ENCODE measurements at places on chromosomes 3 and 15.

GRCh38 chr15:57356178-57356577, 20.1 kb upstream of the CGNL1 start:
- DNase-seq: no peak

DNA sequence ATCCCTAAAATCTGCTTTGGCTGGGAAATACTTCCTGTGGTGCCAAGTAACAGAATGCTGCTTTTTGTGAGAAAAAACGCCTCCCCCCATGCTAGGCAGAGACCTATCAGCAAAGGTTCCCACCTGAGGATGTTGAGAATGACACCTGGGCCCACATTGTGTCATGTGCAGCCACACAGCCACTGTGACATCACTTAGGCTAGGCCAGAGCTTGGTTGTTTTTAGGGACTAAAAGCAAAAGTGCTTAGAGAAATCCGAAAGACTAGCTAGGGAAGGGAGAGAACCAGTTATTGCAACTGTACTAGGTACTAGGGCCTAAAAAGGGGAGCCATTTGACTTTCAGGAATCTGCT, 6.2 kb downstream of the ZDHHC3 start:
- no peak for DNase-seq

DNA sequence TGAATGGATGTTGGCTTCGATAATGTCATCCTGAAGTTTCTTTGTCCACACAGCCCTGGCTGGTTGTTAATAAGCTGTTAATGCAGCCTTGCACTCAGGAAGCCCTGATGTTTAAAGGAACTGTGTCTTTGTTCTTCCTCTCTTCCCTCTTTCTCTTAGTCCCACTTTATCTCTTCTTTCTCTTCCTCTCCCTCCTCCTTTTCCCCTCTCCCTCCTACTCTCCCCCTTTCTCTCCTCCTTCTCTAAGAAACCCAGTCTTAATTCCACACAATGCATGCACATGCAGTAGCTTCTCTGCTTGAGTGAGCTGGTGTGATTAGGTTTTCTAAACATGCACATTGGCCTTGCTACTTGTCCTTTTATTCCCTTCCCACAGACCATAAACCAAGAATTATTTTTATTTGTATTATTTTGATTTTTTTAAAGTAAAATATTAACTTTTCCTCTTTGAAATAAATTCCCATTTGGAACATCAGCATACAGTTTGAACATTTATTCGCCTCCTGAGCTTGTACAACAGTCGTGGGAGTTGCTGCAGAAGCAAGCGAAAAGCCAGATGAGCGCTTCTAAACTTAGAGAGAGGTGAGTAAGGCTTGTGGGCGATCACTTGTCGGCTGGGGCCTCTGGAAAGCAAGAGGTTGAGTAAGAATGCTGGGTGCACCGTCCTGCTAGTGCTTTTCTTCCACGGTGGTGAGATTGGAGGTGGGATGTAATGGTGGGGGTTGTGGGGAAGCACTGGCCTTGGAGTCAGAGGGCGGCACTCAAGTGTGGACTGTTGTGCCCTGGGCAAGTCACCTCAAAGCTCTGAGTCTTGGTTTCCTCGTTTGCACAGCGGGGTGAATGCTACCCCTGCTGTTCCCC, 7.2 kb downstream of the GHRL start:
- no peak for DNase-seq

DNA sequence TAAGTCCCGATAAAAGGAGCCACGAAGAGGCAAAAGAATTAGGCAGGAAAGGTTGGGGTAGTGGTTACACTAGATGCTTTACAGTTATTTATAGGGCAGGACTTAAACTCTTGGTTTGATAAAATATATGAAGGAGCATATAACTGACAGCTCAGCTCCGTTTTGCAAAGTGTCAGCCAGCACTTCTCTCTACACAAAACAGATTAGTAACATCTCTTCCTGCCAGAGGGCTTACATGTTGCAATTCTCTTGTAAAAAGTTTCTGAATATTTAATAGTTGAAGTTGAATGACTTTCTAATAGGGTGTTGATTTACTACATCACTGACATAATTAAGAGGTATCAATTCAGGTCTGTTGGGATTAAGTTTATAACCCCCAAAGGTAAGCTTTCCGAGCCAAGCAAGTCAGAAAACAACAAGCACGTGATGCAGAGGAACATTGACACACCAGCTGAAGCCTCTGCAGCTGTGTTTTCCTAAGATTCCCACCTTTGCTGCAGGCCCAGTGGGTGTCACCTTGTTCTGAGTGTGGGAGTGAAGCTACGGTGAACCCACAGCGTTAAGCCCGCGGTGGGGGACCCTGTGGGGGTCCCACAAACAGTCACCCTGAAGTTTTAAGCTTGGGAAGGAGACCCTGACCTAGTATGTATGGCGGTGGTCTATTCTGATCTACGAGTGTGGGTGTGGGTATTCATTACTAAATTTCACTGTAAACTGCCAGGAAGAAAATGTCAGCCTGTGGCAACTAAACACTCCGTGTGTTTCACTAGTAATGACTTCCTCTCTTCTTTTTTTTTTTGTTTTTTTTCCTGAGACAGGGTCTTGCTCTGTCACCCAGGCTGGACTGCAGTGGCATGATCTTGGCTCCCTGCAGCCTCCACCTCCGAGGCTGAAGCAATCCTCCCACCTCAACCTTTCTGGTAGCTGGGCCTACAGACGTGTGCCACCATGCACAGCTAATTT, 22.0 kb upstream of the ATP13A3 start:
- DNase-seq: no peak

DNA sequence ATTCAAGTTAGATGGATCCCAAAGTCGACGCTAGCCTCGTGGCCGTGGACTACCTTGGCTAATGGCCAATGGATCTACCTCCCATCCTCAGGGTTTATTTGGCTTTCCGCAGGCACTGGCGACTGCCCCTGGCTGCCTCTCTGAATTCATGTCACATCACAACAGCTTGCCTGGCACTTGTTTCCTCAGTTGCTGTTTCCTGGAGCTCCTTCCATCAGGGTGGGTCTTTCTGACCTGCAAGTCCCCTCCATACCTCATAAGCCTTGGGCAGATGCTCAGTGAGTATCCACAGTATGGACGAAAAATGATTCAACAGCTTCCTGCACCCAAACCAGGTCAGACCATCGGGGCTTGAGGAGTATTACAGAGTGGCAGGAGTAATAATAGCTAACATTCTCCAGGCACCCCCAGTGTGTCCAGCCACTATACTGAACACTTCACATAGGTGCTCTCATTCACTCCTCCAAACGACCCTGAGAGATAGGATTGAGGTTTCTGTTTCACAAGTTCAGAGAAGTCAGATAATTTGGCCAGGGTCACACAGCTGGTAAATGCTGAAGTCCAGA, 311.5 kb downstream of the TLE3 start:
- no peak for DNase-seq

DNA sequence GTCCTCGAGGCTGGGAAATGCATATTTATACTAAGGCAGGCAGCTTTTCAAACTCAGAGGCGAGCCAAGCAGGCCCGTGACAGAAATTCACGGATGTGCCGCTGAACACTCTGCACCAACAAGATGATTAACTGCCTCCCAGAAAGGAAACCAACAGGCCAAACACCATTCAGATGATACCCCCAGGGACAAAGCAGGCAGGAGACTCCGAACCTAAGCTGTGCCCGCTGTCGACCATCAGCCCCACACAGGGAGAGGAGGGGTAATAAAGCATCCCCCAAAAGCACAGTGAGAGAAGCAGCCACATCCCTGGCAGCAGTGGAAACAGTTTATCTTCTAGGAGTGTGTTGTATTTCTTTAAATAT, 31.8 kb downstream of the ADAMTS17 start:
- DNase-seq: no peak

GRCh38 chr15:81294516-81294880, 29.4 kb downstream of the STARD5 start:
- no peak for DNase-seq

- no peak for DNase-seq
Observed at GRCh38 chr3:50444213-50444612, 59.2 kb downstream of the CACNA2D2 start.

GRCh38 chr3:113953677-113954076, 5.9 kb downstream of the ZDHHC23 start:
- no peak for DNase-seq

GRCh38 chr3:189038773-189039745, 132.7 kb upstream of the TPRG1 start:
- no peak for DNase-seq
